Fibroblast of skin of scalp (primary cell): ENCODE measurements at places on chromosomes 6 and 20.

DNA sequence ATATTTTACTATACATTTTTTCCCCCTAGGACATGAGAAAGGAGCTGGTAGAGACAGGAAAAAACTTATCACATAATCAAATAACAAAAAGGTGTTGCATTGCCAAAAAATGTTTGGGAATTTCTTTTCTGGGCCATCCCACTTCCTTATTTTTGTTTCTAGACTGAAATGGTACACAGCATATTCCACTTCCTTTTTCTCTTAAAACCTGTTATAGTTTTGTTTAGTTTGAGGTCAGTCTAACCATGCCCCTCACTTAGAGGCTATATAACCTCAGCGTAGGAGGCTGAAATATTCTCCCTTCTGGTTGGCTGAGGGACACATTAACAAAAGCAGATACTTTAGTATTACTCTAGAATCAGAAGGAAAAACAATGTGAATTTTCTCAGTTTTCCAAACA, 323.9 kb downstream of the GJA1 start:
- no peak for DNase-seq

DNA sequence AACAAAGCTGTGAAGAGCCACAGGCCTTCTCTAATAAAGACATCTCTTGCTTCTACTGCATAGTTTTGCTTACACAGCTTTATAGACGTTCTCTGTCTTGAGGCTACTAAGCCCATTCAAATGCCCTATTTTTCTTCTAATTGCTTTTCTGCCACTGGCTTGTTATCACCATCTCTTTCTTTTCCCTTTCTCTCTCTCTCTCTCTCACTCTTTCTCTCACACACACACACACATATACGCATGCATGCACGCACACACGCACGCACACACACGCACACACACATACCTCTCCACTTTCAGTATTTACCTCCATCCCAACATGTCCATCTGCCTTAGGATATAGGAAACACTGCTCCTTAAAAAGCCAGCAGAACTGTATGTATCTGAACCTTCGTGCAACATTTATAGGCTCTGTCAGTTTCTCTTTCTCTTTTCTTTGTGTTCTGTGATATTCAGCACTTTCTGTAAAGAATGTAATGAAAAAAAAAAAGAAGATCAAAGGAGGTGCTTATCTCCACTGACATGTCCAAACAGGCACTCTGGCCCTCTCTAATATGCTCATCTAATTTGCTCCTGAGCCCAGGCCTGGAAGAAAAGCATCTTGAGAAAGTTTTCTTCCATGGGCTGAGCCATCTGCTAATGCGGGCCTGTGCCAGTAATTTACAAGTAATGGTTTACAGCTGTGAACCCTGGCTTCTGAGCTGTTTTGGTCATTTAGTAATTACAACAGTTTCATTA, 1046.7 kb upstream of the MAP3K7 start:
- no peak for DNase-seq

GRCh38 chr6:37365791-37366190, 12.0 kb downstream of the RNF8 start:
- DNase-seq: peak; percentile 35

- peak; percentile 58 for DNase-seq
Observed at GRCh38 chr20:24149175-24149574, 160.6 kb upstream of the GGTLC1 start.

DNA sequence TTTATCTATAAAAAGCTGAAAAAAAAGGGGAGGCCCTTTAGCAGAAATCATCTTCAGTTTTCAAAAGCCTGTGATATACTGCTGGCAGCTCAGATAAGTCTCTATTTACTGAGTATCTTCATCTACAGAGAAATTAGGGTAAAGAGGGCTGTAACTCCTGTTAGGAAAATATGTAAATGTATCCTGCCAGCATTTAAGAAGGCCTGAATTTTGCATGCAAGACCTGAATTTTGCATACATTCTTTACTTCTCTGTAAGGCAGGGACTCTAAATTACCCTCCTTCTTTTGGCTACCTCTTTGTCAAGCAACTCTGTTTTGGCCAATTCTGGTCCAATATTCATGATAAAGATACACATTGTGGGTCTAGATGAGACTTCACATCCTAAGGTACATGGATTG, 150.6 kb upstream of the SPACA1 start:
- no peak for DNase-seq

- no peak for DNase-seq
Observed at GRCh38 chr6:129211626-129212025, 328.7 kb downstream of the LAMA2 start.

DNA sequence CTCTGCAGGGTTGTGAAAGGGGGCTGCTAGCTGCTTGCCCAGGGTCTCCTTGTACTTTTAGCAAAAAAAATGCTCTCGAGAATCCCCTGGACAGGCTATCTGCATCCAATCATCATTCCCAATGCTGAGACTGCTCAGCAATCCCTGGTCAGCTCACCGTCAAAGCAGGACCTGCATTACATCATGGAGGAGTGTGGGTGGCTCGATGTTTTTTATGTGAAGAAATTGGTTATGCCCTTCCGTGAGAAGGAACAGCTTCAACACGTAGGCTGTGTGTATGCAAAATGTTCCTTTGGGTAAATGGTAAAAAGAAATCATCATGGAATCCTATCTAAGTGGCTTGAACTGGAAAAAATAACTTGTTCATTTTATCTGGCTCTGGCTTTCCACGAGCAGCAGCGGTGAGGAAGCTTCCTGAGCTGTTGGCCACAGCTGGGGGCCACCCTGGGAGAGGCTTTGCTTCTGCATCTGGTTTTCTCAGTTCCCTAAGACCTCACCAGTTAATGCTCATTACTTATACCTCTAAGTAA, 111.4 kb downstream of the FYN start:
- DNase-seq: peak; percentile 73

DNA sequence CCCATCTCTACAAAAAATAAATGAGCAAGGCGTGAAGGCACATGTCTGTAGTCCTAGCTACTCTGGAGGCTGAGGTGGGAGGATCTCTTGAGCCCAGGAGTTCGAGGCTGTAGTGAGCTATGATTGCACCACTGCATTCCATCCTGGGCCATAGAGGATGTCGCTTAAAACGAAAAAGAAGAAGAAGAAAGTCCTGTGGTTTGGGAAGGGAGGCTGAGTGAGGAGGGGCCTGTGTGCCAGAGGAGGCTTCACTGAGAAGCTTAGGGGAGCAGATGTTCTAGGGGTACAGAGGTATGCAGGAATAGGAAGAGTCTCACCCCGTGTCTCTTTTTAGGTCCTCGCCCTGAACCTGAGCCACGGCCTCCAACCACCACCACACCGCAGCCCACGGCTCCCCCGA, 4.2 kb downstream of the MMP9 start:
- DNase-seq: no peak

DNA sequence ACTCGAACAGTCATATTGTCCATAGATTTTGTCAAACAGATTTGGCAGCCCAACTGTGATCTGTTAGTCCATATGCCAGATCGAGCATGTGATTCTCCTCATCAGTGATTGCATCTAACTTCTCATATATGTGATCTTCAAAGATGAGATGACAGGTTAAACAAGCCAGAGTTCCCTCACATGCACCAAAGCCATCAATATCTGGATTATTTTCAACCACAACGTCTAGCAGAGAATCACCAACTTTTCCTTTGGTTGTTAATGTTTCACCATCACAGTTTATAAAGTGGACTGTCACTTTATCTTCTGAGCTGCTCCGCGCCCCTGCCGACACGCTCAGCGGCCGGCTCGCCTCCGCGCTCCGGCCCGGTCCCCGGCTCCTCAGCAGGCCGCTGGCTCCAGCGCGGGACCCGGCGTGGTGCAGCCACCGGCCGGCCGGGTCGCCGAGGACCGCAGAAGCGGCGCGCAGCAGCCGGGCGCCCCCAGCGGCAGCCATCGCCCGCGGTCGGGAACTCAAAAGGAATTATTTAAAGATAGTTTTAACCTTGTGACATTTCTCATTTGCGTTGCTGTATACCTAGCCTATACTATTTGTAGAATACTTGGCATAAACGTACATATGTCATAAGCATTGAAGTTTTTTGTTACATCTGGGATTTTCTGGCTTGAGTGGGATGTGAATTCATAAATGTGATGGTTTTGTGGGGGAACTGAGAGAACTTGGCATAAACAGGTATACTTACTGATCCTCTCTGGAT, 40.1 kb upstream of the DYNLRB1 start:
- peak; percentile 36 for DNase-seq
